ENCODE measurements at places on chromosomes 3 and 15.

DNA sequence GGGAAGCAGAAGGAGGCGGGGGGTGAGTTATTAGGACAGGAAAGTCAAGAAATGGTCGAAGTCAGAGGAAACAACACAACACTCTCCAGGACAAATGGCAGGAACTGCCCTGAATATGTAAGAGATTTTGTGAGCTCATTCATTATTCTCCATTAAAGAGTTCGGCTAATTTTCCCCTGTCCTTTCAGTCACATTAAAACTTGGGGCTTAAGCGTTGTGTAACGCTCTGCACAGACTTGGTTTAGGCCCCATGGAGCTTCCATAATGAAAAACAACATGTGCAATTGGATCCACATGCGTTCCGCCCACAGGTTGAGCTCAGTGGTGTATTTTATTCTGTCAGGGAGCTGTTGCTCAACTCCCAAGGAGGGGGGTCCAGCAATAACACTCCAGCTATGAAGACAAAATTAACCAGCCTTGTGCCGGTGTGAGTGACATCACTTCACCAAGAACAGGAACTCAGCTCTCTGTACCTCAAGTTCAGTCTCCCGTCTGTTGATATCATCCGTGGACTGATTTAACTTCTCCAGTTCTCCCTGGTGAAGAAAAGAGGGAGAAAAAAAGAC is 2.3 kb downstream of the SH3BP5 start:
- DNase-seq = no peak
- no peaks in the 10 kb centered on the region for H3K27me3 ChIP-seq
- H3K4me3 ChIP-seq = no peak overlapping the region
- no peaks in the 10 kb centered on the region for H3K4me1 ChIP-seq

GRCh38 chr3:102614585-102614984 is 179.8 kb downstream of the ZPLD1 start:
- no peak overlapping the region for H3K4me3 ChIP-seq
- no peak overlapping the region for H3K27ac ChIP-seq
- no peaks in the 10 kb centered on the region for H3K4me1 ChIP-seq
- H3K27me3 ChIP-seq = no peaks in the 10 kb centered on the region

DNA sequence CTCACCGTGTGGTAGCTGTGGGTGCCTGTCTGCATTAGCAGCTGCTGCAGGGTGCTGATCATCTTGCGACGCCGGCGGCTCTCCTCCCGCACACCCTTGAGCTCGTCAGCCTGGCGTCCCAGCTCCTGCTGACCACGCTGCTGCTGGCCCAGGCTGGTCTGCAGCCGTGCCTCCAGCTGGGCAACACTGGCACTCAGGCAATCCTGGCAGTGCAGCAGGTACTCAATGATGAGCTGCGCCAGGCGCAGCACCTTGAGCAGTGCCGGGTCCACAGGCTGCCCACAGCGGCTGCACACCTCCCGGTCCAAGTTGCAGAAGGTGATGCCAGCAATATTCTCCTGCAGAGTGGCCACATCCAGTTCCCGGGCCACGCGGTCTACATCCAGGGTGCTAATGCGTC is 11.9 kb downstream of the DZIP1L start:
- no peak overlapping the region for H3K27ac ChIP-seq
- H3K4me3 ChIP-seq = no peak overlapping the region
- no peaks in the 10 kb centered on the region for H3K4me1 ChIP-seq
- H3K27me3 ChIP-seq = no peaks in the 10 kb centered on the region
- DNase-seq = no peak
- no peaks in the 10 kb centered on the region for H3K36me3 ChIP-seq

- DNase-seq = peak; percentile 30
- H3K27ac ChIP-seq = no peak overlapping the region
- H3K4me3 ChIP-seq = no peak overlapping the region
- H3K36me3 ChIP-seq = no peaks in the 10 kb centered on the region
Measured at GRCh38 chr15:79075256-79075655, 15.3 kb downstream of the RASGRF1 start.

- no peak overlapping the region for H3K27ac ChIP-seq
- H3K4me1 ChIP-seq = no peaks in the 10 kb centered on the region
- H3K4me3 ChIP-seq = no peak overlapping the region
- no peaks in the 10 kb centered on the region for H3K27me3 ChIP-seq
Measured at GRCh38 chr3:177647341-177647740, 450.1 kb upstream of the TBL1XR1 start.
